ENCODE measurements at places on chromosomes 13 and 19.

DNA sequence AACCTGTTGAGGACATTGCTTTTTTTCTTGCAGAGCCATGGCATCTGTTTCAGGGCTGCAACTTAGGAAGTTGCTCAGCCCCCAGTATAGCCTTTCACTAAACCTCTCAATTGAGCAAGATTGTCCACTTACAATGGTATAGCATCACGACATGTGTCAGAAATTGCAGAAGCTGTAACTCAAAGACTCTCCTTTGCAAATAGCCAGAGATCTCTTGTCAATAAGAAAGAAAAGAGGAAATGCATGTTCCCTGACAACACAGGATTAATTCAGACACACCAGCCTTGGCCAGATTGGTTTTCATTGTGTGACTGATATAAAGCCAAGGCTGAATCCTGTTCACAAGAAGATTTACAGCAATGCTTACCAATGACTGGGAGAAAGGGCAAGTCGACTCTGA lies 38.7 kb upstream of the CYSLTR2 start:
- no peak for DNase-seq

DNA sequence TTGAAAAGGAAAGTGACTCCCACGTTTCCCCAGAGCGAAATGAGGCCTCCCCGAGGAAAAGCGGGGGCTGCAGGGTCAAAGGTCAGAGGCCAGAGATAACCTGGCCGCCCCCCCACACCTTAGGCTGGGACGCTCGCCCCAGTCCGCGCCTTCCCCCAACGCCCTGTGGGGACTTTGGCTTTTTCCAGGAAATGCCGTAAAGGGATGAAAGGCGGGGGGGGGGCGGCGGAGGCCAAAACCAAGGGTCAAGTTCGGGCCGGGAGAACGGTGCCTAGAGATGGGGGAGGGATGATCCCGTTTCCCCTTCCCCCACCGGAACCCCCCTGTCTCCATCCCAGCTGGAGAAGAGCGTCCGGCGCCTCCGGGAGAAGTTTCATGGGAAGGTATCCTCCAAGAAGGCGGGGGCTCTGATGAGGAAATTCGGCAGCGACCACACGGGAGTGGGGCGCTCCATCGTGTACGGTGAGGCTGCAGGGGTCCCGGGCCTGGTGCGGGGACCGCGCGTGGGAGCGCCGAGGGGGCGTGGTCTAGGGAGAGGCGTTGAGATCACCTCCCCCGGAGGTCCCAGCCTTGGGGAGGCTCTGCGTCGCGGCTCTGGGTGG lies 575 bp downstream of the SHFL start:
- DNase-seq = no peak

DNA sequence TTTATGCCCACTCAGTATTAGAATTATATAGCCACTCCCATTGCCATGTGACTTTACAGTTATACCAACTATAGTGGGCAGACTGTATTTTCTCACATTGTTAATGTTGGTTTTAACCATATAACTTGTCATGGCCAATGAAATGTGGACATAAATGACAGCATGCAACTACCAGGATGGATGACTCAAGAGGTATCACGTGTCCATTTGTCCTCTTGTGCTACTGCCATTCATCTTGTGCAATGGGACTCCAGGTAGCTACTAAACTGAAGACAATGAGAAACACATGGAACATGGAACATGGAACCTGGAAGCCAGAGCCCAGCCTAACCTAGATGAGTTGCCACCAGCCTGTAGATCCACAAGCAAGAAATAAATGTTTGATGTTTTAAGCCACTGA lies 242.7 kb upstream of the IPO5 start:
- no peak for DNase-seq

- no peak for DNase-seq
These were observed 1244.6 kb upstream of the SLC10A2 start for GRCh38 chr13:104310861-104311260.

- DNase-seq = no peak
These were observed 13.1 kb upstream of the MZF1 start for GRCh38 chr19:58586133-58586765.

DNA sequence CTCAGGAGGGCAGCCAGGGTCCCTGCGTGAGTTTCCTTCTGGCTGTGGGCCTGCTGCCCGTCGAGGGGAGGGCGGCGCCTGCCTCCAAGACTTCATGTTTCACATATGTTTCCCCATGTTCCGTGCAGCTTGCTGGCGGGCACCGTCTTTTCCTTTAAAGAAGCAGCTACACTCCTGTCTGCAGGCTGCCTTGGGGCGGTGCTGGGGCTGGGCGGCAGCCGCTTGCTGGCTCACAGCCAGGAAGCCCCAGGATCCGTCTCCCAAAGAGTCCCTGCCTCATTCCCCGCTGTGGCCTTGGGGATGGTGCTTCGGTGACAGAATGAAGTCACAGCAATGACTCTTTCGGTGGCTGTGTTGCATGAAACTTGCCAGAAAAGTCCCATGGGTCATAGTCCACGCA lies 24.9 kb downstream of the PIAS4 start:
- no peak for DNase-seq

DNA sequence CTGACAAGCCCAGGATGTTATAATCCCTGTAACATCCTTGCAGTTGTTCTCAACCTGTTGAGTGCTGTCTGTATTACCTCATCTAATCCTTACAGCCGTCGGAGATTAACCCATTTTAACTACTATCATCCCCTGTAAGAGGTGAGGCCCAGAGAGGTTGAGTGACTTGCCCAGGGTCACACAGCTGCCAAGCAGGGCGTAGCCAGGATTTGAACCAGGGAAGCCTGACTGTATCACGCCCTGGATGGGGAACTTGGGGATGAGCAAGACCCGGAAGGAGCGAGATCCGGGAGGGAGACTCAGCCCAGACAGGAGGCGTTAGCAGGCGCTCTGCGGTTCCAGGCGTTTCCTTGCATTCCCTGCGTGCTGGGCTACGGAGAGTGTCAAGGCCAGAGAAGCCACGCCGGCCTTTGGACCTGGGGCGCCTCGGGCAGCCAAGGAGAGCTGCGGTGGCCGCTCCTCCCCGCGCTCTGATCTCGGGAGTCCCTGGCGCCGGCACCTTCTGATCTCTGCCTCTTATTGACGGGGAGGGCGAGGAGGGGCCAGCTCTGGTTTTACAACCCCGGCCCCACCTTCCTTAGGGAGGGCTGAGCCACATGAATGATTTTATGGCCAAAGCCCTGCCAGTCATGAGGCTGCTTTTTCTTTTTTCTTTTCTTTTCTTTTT lies 6.2 kb downstream of the SULT2B1 start:
- no peak for DNase-seq

- DNase-seq = no peak
These were observed 10.4 kb downstream of the SETDB2 start for GRCh38 chr13:49454388-49455006.

GRCh38 chr19:5988517-5989387 lies 10.8 kb upstream of the RANBP3 start:
- DNase-seq = no peak

DNA sequence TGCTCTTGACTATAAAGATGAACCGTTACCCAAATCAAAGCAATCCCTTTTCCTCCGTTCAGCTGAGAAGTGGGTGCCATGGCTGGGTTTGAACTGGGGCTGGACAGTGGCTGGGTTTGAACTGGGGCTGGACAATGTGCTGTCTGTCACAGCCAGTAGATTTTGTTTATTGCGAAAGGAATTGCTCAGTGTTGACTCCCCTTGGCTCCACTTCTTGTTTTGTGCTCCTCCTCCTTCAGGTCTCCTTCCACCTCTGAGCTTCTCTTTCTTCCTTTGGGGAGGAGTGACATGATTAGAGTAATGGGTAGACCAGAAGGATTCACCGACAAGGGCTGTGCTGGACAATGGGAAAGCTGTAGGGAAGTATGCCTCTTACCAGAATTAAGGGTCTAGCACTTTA lies 19.4 kb upstream of the MBNL2 start:
- no peak for DNase-seq
